Tongue (tissue), 3 donors: ENCODE measurements at places on chromosomes 2 and 18. TPM values are rescaled to one million over a fixed set of nuclear protein-coding genes. Genes with fewer than 3 reads are reported as not detected.

Gene PLCD4
- 31.0 TPM for total RNA-seq

Gene PLA2R1
- 13.0 TPM for total RNA-seq

Gene TUBA4B
- total RNA-seq, result not detected

Gene SNORC
- 0.41 TPM for total RNA-seq

Gene MYO7B
- total RNA-seq, result 1.5 TPM

Gene PAIP2B
- 16.2 TPM for total RNA-seq

Gene FSHR
- total RNA-seq, result not detected

Gene RNF144A
- total RNA-seq, result 25.5 TPM

Gene FAM228A
- total RNA-seq, result 1.3 TPM

Gene CDH20
- 1.1 TPM for total RNA-seq

Gene CHN1
- total RNA-seq, result 19.7 TPM

Gene NT5DC4
- total RNA-seq, result 0.21 TPM

Gene LRRC30
- total RNA-seq, result 2.7 TPM

Gene TUBB8B
- not detected for total RNA-seq

Gene TFPI
- 52.1 TPM for total RNA-seq

Gene MAPRE3
- total RNA-seq, result 4.0 TPM

Gene KATNAL2
- total RNA-seq, result 4.7 TPM

Gene OSGEPL1
- 18.0 TPM for total RNA-seq

Gene GYPC
- 73.4 TPM for total RNA-seq

Gene EIF2AK3
- total RNA-seq, result 33.7 TPM

Gene TCF7L1
- 11.1 TPM for total RNA-seq

Gene ANKRD39
- 12.0 TPM for total RNA-seq
